HCEC 1CT (cell line): ENCODE measurements at places on chromosomes 1 and 21.

DNA sequence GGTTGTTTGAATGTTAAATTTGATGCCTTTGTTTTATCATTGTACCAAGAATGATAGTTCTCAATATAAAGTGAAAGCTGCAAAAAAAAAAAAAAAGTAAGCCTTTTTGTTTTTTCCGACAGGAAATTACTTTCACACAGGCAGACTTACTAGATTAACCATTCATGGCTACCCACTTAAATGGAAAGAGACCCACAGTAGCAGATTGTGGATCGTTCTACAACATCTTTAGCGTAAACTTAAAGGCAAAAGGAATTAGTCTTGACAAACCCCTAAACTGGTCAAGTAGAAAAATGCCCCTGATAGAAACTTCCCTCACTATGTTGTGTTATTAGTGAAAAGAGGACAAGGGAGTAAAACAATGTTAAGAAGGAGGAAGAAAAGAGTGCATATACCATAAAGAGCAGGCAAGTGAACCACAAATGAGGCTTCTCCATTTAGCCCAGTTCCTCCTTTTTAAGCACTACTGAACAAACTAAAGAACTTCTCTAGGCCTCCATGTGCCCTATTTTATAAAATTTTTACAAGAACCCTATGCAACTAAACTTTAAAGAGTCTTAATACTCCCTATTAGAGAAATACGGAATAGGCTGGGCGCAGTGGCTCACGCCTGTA, 1560.3 kb downstream of the MRPL39 start:
- DNase-seq, result no peak

GRCh38 chr1:29934255-29934772, 698.0 kb downstream of the PTPRU start:
- no peak for DNase-seq

DNA sequence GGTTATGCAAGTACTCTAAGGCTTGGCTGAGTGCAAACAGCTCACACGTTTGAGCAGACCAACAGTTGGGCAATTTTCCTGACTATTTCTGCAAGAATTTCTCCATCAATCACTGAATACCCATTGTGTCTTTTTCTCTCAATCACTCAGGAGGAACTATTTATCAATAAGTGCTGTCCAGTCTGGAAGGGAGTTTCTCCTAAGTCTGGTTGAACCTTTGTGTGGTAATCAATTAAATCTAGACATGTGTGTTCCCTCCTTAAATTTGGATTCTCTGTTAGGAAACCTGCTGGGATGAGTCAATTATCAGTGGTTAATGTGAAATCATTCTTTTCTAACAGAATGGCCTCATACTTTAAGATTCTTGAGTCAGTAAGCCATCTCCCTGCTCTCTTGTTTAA, 6.8 kb upstream of the AADACL3 start:
- no peak for DNase-seq

DNA sequence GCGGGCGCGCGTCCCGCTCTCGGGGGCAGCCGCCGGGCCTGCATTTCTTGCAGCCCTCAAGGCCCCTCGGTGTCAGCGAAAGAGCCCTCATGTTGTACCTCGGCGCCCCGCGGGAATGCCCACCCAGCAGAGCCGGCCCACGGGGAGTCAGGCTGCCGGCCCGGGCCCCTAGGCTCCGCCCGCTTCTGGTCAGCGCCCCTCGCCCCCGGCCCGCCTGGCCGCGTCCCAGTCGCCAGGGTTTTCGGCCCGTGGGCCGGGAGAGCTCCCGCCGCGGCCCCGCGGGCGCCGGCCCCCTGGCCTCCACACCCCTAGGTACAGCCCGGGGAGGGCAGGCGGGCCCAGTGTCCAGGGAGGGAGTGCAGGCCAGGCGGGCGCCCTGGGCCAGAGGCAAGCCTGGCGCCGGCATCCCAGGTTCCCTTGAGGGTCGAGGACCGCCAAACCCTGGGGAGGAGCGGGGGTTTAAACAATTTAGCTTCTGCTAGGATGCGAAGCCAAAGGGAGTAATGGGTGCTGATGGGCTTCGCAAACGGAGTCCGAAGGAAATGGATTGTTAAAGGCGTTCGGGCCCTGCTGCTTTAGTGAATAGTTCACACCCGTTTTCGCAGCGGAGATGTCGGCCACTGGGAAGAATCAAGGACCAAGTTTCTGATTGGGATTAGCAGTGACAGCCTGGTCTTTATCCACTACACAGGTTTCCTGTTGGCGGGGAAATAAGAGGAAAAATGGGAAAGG, 486 bp upstream of the KCNA3 start:
- DNase-seq, result no peak

GRCh38 chr1:236164273-236164672, 21.9 kb downstream of the GPR137B start:
- DNase-seq, result no peak

GRCh38 chr21:31248598-31248997, 95.5 kb downstream of the TIAM1 start:
- no peak for DNase-seq

GRCh38 chr1:223199094-223199647, 56.1 kb upstream of the TLR5 start:
- no peak for DNase-seq

DNA sequence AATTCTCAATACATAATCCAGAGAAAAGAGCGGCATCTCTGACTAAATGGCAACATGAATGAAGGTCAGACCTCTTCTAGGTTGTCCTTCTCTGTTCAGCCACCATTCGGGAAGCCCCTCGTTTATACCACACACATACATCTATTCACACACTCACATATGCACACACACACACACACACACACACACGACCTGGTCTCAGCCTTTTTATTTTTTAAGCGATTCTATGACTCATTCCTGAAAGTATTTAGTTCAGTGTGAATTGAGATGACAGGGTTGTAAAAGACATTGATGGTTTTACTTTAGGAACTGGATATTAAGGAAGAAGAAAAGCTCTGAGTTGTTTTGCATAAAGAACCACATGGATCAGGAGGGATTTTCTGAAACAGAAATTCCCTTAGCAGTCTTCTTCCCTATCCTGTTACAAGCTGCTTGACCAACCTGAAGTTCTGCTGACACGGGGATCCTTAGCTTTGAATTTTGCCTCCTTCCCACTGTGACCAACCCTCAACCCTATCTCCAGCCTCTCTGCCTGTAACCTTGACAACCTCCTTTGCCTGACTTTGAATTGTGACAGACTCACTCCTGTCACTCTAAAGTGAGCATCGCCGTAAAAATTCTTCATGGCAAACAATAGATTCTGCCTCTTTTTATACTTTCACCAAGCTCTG, 383.1 kb upstream of the ESRRG start:
- DNase-seq, result peak; percentile 52

DNA sequence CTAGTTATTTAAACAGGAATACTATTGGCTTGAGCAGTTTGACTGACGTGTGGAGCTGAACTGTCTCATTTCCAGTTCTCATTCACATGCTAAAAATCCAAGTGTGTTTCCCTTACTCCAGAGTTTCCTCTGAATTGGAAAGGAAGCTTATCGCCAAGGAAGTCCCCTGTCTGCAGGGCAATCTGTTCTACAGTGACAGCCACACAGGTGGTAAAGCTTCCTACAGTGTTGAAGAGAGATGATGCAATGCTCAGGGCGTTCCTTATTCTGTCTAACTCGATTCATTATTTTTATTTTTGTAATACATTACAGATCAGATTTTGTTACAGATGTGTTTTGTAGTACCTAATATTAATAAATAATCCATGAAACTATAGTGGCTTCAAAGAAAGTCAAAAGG, 41.3 kb downstream of the ADAMTS5 start:
- no peak for DNase-seq

DNA sequence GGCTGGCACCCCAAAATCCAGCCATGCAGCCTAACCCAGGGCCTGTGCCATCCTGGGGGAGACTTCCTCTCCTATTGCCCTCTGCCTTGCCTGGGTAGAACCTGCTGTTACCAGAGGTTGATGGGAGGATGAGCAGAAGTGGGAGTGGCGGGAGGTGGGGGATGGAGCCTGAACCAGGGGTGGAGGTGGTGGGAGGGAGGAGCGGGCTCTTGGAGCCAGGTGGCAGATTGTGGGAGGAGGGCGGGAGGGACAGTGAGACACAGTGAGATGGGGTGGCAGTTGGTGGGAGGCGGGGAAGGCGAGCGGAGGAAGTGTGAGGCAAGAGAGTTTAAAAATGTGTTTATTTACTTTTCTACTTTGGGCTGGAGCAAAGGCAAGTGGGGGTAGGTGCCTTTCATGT, 87.3 kb downstream of the KCNJ6 start:
- no peak for DNase-seq

GRCh38 chr1:30688920-30689794, 34.2 kb downstream of the MATN1 start:
- no peak for DNase-seq

DNA sequence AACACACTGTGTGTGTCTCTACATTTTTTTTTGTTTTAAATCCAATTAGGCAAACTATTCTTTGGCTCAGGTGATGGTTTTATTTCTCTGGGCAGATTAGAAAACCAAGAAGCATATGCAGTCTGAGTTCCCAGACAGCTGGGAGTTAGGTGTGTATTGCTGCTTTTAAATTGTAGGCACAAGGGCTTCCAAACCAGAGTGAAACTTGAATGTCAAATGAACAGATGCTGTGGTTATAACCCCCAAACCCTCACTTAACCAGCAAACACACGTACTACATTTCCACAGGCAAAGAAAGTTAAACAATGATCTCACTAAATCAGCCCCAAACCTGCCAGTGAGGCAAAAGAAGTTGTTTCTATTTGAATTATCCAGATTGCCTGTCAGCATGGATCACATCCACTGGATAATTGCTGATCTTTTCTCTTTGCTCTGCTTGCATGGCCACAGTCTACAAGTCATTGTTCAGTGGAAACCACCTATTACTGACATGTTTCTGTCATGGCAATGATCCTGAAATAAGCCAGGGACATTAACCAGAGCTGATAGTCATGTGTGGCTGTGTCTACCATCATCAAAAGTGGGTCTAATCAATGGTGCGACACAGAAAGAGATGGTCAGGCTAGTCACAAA, 576.5 kb upstream of the PLXNA2 start:
- no peak for DNase-seq

- no peak for DNase-seq
Measured at GRCh38 chr1:152980676-152981075, 3.2 kb upstream of the SPRR1A start.

DNA sequence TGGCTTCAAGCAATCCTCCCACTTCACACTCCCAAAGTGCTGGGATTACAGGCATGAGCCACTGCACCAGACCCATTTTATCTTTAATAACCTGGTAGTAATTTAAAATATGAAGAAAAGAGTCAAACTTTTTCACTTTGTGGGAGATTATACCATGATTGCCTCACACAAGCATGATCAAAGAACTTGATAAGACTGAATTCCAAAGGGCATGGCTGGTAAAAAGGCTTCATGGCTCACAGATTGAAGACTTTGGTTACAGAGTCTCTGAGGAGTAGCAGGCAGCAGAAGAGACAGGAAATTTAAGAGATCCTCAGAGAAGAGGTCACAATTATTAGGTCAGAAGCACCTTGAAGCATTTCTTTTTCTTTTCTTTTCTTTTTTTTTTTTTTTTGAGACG, 16.4 kb upstream of the RGSL1 start:
- DNase-seq, result no peak

DNA sequence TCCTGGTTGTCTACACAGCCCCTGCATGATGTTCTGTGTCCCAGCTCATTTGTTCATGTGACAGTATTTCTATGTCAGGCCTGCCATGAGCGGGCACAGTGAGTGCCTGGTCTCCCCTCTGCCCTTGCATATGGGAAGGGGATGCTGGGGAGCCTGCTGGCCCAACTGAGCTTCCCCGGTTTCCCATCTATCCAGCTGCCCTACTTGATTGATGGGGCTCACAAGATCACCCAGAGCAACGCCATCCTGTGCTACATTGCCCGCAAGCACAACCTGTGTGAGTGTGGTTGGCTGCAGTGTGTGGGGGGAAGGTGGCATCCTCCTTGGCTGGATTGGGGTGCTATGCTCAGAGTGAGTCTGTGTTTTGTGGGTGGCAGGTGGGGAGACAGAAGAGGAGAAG, 1.5 kb downstream of the GSTM4 start:
- DNase-seq, result no peak

GRCh38 chr1:181102841-181103240, 14.3 kb downstream of the IER5 start:
- DNase-seq, result no peak

GRCh38 chr1:31891280-31891679, 46.9 kb downstream of the PTP4A2 start:
- no peak for DNase-seq

GRCh38 chr21:45748593-45748992, 105.1 kb downstream of the PCBP3 start:
- DNase-seq, result no peak

- DNase-seq, result no peak
Measured at GRCh38 chr1:201310986-201311355, 27.7 kb downstream of the PKP1 start.

DNA sequence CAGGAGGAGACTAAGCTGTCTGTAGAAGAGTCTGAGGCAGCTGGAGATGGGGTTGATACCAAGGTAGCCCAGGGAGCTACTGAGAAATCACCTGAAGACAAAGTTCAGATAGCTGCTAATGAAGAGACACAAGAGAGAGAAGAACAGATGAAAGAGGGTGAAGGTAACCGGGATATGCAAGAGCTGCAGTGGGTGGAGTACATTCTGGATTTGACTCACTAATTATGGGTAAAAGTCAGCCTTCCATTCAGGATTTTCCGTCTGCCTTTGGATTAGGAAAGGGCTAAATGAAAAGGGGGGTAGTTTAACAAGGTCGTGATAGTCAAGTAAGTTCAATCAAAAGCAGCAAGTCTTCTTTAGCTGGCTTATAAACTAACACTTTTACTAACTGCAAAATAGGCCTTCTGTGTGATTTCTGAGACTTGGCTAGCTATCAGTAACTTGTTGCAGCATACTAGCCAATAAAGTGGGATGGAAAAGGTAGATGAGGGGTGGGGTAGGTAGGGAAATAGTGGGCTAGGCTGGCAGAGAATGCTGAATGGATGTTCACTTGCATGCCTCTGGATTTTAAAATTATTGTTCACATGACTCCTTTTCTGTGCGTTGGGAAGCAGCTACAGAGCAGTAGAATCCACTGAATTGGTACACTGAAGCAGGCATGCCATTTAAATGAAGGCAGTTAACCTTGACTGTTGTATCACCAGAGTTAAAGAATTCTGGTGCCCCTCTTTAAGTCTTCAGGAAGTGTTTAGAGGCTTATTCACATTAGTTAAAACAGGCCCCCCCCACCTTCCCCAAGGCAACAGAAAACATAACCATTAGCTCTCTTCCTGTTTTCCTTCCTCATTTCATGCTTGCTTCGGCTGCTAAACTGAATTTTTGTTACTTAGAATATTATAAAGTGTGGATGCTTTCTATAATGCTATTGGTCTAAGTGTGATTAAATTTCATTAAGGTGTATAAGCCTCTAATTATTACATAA, 15.4 kb downstream of the CCDC17 start:
- no peak for DNase-seq
